Stimulated activated CD4-positive, alpha-beta T cell treated with anti-CD3 and anti-CD28 coated beads, Interleukin-1b, Interleukin-23, amount 100 ng/mL, for 48 hours (primary cell): ENCODE measurements at places on chromosomes 13 and 19.

DNA sequence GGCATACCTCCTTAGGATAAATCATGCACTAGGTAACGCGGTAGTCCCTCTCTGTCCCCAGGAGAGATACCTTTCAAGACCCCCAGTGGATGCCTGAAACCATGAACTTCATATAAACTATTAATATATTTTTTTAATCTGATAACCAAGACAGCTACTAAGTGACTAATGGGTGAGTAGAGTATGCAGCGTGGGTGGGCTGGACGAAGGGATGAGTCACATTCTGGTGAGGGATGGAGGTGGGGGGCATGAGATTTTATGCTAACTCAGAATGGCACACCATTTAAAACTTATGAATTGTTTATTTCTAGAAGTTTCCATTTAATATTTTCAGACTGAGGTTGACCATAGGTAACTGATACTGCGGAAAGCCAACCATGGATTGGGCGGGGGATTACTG is 46.2 kb downstream of the CDK8 start:
- DNase-seq: no peak

DNA sequence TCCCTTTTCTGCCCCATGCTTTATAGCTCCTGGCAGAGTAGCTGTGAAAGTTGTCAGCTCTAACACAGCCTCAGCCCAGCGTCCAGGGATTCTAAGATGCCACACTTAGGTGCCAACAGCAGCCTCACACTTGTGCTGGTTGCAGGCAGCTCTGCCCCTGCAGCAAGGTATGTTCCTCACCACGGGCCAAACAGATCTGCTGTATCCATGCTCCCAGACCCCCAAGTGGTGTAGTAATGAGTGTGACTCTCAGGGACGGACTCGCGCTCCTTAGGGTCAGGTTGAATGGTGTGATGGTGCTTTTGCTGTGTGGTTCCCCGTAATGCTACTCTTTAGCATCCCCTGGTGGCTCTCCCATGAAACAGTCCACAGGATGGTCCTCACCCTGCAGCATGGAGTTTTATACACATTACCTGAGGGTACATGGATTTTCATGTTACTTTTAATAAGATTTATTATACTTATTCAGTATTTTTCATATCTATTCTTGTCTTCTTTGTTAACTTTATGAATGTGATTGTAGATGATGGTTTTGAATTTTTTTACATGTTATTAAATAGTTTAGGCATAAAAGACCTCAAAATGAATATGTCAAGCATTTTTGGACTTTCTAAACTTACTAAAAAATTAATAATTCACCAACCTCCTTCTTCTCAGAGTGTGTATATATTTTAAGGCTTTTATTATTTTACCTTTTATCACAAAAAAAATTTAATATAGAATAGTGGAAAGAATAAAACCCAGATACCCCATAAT is 232.5 kb downstream of the SLC7A1 start:
- DNase-seq: peak; percentile 28

DNA sequence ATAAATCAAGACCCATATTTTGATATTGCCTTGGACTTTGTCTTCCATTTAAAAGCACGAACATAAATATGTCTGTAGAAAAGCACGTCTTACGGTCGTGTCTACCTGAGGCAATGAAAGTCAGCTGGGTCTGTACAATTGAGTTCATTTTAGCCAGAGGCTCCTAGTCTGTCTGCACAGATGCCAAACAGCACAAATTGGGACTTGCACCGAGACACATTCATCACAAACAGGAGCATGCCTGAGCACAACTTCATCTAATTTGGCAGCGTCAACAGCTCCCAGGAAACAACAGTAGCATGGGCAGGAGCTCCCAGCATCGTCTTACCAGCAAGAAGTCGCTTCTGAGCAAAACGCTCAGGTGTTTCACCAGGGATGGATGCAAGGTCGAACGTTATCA is 687.0 kb downstream of the EFNB2 start:
- no peak for DNase-seq

GRCh38 chr19:7618348-7618747 is 11.0 kb downstream of the XAB2 start:
- no peak for DNase-seq

- no peak for DNase-seq
These were observed 472.8 kb downstream of the OLFM4 start for GRCh38 chr13:53501387-53501786.

DNA sequence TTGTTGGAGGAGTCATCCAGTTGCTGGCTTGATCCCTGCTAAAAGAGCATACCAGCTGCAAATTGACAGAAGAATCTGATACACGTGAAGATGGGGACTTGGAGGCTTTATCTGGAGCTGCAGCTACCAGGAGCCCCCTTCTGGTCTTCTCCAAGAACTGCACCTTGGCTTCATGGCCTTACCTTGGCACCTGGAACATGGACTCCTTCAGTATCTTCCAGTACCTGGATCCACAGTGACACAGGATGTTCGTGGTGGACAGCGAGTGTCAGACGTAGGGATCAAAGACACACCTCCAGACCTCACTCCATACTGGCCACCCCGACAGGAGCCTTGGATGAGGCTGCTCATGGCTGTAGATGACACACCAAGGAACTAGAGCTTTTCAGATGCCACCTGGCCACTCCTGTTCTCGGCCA is 9.9 kb upstream of the ACSBG2 start:
- DNase-seq: peak; percentile 65

GRCh38 chr19:4518345-4519171 is at the start of gene PLIN4:
PLIN4 (minus strand) TSS chr19:4518486; CDS start chr19:4518272, 214 bp downstream.
- DNase-seq: no peak

DNA sequence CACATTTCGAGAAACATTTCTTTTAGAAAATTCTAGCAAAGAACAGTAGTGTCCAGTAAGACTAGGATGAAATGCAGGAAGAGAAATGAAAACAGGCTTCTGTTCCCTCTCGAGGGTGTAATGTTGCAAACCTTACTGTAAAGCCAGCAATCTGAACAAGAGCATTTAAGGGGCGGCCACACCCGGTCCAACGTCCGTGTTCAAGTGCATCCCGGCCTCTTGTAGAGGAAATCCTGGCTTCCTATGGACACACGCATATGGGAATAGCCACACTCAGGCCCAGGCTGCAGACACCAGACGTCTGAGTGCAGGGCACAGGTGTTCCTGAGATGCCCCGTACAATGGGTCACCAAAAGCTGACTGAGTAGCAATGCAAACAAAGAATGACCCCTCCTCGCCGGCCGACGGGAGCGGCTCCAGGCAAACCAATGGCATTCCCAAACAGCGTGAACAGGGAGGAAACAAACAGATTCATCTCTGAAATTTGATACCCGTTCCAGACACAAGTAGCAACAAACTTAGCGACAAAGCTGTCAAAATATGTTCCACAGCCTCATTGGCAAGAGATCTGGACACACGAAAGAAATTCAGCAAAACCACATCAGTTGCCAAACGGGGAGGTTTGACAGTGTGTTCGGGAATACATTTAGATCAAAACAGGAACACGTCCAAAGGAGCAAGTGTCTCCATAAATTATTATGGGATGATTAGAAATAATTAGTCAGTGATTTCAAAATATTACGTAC is 278.6 kb upstream of the TSHZ3 start:
- no peak for DNase-seq

DNA sequence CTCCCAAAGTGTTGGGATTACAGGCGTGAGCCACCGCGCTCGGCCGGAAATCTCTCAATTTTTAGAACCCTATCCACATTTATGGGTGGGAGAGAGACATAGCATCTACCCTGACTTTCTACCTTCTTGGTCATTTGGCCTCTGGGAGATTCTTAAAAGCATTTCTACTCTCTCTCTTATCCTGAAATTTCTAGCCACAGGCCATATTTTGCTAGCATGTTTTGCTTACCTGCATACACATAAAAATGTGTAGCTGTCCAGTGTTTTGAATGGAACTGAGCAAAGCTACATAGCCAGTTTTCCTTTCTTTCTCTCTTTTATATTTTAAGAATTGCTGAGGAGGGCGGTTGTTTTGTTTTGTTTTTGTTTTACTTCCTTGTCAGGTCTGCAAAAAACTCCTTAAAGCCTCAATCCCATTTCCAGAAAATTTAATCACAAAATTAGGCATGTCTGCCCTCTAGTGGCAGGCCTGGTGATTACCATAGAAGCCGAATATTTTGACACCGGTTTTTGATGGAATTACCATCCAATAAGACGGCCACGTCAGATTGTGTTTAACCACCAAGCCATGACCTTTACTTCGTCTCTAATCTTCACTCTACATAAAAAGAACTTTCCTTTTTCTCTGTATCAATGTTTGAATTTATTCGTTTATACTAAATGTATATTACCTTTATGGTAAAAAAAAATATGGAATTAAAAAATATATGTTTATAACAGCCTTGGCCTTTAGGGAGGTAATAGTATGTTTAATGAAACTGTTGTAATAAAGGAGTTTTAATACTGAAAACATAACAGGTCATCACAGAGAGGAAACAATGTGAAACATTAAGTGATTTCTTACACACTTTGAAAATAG is 34.4 kb upstream of the OXGR1 start:
- peak; percentile 23 for DNase-seq

DNA sequence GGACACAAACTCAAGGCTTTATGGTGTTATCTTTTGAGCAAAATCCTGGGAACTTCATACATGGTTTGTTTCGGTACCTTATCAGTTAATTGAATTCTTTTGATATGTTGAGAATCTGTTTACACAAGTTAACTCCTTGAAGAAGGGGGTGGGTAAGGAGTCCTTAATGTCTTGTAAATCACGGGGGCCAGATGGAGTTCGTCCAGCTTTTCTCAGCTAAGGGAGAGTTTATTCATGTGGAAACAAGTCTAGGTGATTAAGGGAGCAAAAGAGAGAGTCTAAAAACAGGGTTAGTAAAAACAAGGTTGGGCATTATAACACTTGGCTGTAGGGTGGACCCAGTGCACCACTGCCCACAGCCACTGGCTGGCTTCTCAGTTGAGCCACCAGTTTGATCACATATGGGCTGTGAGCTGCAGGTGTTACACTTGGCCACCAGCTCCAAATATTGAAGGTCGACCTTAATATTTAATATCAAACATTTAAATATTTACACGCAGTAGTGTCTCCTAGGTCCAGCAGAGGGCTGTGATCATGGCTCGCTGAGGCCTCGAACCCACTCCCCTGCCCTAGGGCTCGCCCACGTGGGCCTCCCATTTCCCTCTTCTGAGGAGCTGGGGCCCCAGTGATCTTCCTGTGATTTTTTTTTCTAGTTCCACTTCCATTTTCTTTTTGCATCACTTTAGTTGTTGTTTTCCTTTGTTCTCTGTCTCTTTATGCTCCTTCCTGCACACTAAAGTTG is 21.0 kb upstream of the ZNF43 start:
- no peak for DNase-seq

DNA sequence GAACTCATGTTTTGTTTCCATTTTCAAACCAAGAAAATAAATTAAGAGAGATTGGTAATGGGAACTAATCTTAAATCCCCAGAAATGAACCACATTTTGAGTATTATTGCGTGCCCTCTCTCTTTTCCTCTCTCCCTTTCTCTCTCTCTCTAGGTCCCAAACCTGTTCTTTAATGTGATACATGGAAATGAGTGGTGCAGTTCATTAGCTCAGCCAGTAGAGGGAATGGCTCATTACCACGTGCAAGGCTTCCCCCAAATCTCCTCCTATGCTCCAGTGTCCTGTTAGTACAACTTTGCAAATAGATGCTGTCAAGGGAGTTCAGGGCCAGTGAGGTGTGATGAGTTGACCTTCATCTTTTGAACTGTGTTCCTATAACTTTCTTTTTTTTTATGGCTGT is 178.4 kb downstream of the FGF9 start:
- no peak for DNase-seq

- no peak for DNase-seq
These were observed 663.8 kb upstream of the MIR17HG start for GRCh38 chr13:90683711-90684131.

DNA sequence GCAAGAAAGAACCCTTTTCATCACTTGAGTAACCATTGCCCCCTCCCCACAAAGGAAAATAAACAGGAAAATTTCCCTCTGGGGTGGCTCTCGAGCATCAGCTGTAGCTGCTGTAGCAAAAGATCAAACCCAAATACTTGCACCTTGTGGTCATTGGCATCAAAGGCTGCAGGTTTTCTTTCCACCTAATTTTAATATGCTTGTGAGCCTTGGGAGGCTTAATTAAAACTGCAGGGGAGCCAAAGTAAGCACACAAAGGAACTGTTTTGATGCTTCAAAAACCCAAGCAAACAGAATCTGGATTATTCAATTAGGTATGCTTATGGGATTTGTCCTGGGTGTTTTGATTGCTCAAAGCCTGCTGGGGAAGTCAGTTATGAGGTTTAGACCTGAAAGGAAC is 119.5 kb downstream of the SHISA2 start:
- DNase-seq: no peak

DNA sequence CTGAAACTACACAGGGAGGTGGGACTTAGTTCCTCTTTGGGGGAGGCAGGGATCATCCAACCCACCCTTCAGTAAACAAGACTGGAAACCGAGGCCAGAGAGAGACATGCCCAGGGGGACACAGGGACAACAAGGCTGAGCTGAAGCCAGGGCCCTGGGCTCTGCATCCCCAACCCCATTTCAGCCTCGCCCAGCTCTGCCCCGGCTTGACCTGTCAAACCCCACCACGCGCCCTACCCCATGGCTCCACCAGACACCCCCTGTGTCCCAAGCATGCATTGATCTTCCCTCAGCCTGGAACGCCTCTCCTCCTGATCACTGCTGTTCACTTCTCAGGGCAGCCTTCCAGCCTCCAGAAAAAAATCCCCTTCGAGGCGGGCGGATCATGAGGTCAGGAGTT is 2.0 kb upstream of the APC2 start:
- no peak for DNase-seq

DNA sequence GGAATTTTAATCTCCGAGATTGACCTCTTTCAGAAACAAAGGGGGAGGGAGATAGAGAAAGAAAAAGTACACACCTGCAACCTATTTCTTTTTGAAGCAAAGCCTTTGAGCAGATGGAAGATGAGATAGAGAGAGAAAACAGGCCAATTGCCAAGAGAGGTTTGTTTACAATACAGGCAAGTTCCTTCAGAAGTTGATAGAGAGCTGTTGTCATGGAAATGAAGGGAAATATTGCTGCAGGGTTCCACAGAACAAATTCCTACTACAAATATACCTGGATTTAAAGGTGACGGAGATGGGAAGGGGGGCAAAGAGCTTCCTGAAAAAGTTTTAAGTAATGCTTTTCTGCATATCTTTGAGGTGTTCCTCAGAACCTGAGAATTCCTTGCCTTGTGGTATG is 388.4 kb downstream of the NDFIP2 start:
- no peak for DNase-seq
